ENCODE measurements at places on chromosomes 16 and 17.

DNA sequence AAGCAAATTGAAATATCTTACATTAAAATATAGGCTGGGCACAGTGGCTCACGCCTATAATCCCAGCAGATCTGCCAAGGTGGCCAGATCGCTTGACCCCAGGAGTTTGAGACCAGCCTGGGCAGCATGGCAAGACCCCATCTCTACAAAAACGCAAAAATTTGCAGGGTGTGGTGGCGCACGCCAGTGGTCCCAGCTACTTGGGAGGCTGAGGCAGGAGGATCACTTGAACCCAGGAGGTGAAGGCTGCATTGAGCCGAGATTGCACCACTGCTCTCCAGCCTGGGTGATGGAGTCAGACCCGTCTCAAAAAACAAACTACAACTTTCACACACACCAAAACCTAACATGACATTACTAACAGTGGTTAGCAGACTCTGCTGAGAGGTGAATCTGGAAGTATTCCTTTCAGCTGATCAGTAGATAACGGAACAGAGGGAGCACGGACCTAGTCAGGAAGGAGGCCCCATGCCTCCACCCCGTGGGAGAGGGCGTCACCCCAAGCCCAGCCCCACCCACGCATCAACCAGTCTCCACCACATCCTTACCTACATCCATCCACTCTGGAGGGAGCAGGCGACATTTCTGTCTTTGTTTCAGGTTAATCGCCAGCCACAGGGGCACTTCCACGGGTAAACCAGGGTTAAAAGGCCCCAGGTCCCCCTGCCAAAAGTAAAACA, 1.7 kb downstream of the GINS2 start:
- H3K27ac ChIP-seq, result no peak overlapping the region
- H3K4me3 ChIP-seq, result no peak overlapping the region
- no peaks in the 10 kb centered on the region for H3K27me3 ChIP-seq
- H3K36me3 ChIP-seq, result peaks cover 12% of the 10 kb centered on the region

- H3K27me3 ChIP-seq, result peaks cover 9% of the 10 kb centered on the region
- no peaks in the 10 kb centered on the region for H3K36me3 ChIP-seq
- no peak overlapping the region for H3K27ac ChIP-seq
- H3K4me1 ChIP-seq, result no peaks in the 10 kb centered on the region
Observed at GRCh38 chr16:9134739-9135138, 43.3 kb downstream of the HAPSTR1 start.

GRCh38 chr17:14047591-14047990, 21.7 kb upstream of the COX10 start:
- H3K27me3 ChIP-seq, result no peaks in the 10 kb centered on the region
- H3K36me3 ChIP-seq, result no peaks in the 10 kb centered on the region
- no peak overlapping the region for H3K27ac ChIP-seq
- no peaks in the 10 kb centered on the region for H3K4me1 ChIP-seq

DNA sequence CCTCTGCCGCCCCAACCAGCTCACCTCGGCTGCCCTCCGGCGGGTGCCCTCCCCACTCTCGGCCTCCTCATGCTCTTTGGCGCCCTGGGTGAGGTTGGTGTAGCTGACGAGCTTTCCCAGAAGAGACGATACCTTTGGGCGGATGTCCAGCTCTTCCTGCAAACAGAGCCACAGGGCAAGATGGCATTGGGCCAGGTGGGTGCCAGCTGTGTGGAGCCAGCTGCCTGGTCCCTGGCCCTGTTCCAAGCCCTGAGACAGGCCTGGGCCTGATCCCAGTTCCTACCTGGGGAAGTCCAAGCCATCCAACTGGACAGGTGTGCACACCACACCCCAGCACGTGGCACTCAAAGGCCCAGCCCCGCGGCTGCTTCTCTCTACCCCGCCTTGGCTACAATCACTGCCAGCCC, 6.9 kb downstream of the SLC12A4 start:
- H3K27ac ChIP-seq, result no peak overlapping the region
- peaks cover 10% of the 10 kb centered on the region for H3K36me3 ChIP-seq
- no peak for DNase-seq
- peaks cover 9% of the 10 kb centered on the region for H3K4me1 ChIP-seq
- no peaks in the 10 kb centered on the region for H3K27me3 ChIP-seq
- H3K4me3 ChIP-seq, result no peak overlapping the region

DNA sequence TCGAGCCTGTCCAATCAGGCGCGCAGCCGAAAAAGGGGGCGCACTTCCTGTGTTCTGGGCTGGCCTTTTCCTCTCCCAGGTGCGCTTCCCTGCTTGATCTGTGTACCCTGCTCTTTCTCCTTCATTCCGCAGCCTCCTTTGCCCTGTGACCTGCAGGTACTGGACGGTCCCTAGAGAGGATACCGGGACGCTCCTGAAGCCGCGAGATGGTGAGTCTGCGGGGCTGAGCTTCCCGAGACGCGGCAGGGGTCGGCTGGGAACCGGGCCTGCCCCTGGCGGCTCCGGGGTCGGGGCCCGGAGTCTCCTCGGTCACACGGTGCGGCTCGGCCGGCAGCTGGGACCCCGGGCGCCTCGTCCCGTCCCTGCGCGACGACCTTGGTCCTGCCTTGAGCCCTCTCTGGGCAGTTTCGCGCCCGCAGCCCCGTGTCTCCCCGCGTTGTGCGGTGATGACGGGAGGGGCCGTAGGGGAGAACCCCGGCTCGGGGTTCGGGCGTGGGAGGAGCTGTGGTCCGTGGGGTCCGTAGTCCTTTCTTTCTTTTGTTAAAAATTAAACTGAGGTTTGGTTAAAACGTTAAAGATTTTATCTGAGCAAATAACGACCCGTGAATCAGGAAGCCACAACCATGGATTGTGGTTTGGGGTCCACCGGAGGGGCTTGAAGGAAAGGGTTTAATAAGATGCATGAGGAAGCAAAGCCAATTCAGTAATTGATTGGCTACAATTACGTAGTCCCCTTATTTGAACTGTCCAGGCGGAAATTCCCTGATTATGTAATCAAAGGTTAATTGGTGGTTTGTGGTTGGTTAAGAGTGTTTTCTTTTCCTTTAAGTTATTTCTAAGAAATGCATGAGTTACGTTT, 172.8 kb upstream of the ZNF267 start:
- H3K36me3 ChIP-seq, result peaks cover 24% of the 10 kb centered on the region
- peak overlapping the region; percentile 68 for H3K27ac ChIP-seq
- no peak for DNase-seq
- H3K4me1 ChIP-seq, result peaks cover 8% of the 10 kb centered on the region
- no peaks in the 10 kb centered on the region for H3K27me3 ChIP-seq
- H3K4me3 ChIP-seq, result peak overlapping the region; percentile 91

DNA sequence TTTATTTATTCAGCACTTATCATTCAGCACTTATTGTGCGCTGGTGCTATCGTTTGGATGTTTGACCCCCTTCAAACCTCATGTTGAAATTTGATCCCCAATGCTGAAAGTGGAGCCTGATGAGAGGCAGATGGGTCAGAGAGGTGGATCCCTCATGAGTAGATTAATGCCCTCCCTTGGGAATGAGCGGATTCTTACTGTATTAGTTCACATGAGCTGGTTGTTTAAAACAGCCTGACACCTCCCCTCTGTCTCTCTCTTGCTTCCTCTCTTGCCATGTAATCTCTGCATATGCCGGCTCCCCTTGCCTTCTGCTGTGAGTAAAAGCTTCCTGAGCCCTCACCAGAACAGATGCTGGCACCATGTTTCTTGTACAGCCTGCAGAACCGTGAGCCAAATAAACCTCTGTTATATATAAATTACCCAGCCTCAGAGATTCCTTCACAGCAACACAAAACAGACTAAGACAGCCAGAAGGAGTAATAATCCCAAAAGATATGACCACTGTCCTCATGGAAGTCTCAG, 111.1 kb downstream of the CACNG3 start:
- H3K4me1 ChIP-seq, result no peaks in the 10 kb centered on the region
- H3K4me3 ChIP-seq, result no peak overlapping the region
- H3K36me3 ChIP-seq, result no peaks in the 10 kb centered on the region
- peaks cover 39% of the 10 kb centered on the region for H3K27me3 ChIP-seq
- H3K27ac ChIP-seq, result no peak overlapping the region
- DNase-seq, result no peak

GRCh38 chr17:14306596-14306995, 5.7 kb downstream of the HS3ST3B1 start:
- H3K27me3 ChIP-seq, result no peaks in the 10 kb centered on the region
- no peak for DNase-seq
- no peak overlapping the region for H3K27ac ChIP-seq
- H3K4me3 ChIP-seq, result no peak overlapping the region
- no peaks in the 10 kb centered on the region for H3K36me3 ChIP-seq
- peaks cover 6% of the 10 kb centered on the region for H3K4me1 ChIP-seq

GRCh38 chr17:45784293-45784740, at the start of gene CRHR1:
Gene CRHR1, plus strand, starts transcription at chr17:45784320. Its CDS starts 225 bp downstream, at chr17:45784545.
- H3K4me3 ChIP-seq, result peak within 1 kb of the TSS; percentile 33
- DNase-seq, result no peak
- peaks cover 4% of the 10 kb centered on the region for H3K4me1 ChIP-seq

- H3K27ac ChIP-seq, result no peak overlapping the region
- no peaks in the 10 kb centered on the region for H3K36me3 ChIP-seq
- H3K4me1 ChIP-seq, result peaks cover 23% of the 10 kb centered on the region
- peak; percentile 68 for DNase-seq
- no peak overlapping the region for H3K4me3 ChIP-seq
- H3K27me3 ChIP-seq, result no peaks in the 10 kb centered on the region
Observed at GRCh38 chr17:28547623-28548416, 4.6 kb downstream of the UNC119 start.

- H3K4me3 ChIP-seq, result no peak overlapping the region
- H3K27me3 ChIP-seq, result no peaks in the 10 kb centered on the region
- DNase-seq, result no peak
- H3K4me1 ChIP-seq, result no peaks in the 10 kb centered on the region
- peaks cover 44% of the 10 kb centered on the region for H3K36me3 ChIP-seq
- H3K27ac ChIP-seq, result no peak overlapping the region
Observed at GRCh38 chr16:15689290-15689689, 39.2 kb downstream of the NDE1 start.

DNA sequence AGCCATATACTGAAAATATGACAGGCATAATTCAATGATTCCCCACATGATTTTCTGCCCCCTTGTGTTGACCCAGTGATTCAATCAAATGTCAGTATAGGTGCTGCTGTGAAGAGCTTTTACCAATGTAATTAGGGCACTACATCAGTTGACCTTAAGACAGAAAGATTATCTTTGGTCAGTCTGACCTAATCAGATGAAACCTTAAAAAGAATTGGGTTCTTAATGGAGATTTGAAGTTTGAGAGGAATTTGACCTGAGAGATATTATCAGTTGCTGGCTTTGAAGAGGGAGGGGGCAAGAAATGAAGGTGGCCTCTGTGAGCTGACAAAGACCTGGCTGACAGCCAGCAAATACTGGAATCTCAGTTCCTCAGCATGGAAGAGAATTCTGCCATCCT, 358.7 kb upstream of the CA10 start:
- H3K4me1 ChIP-seq, result no peaks in the 10 kb centered on the region
- no peaks in the 10 kb centered on the region for H3K27me3 ChIP-seq
- no peaks in the 10 kb centered on the region for H3K36me3 ChIP-seq
- H3K4me3 ChIP-seq, result no peak overlapping the region
- no peak overlapping the region for H3K27ac ChIP-seq
- DNase-seq, result no peak

DNA sequence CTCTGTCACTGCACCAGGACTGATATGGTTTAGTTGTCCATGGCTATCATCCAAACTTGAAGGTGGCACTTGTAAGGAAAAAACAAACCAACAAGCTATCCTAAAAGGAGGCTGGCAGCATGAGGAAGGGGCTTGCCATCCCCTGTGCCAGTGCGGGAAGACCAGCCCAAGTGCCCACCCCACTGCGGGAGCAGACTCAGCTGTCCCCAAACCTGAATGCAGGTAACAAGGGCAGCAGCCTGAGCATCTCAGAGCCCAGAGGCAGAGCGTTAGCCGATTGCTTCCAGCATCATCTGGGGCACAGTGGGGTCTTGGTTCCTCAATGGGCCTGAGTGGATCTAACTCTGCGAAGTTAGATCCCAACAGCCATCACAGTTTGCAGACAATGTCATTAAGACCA, 29.2 kb upstream of the C16orf78 start:
- H3K27me3 ChIP-seq, result peaks cover 23% of the 10 kb centered on the region
- H3K4me3 ChIP-seq, result no peak overlapping the region
- DNase-seq, result no peak
- H3K27ac ChIP-seq, result no peak overlapping the region
- H3K4me1 ChIP-seq, result no peaks in the 10 kb centered on the region

- no peak overlapping the region for H3K4me3 ChIP-seq
- no peak for DNase-seq
- peaks cover 12% of the 10 kb centered on the region for H3K36me3 ChIP-seq
- no peak overlapping the region for H3K27ac ChIP-seq
- H3K4me1 ChIP-seq, result peaks cover 31% of the 10 kb centered on the region
- no peaks in the 10 kb centered on the region for H3K27me3 ChIP-seq
Observed at GRCh38 chr16:16016388-16016964, 67.1 kb downstream of the ABCC1 start.

DNA sequence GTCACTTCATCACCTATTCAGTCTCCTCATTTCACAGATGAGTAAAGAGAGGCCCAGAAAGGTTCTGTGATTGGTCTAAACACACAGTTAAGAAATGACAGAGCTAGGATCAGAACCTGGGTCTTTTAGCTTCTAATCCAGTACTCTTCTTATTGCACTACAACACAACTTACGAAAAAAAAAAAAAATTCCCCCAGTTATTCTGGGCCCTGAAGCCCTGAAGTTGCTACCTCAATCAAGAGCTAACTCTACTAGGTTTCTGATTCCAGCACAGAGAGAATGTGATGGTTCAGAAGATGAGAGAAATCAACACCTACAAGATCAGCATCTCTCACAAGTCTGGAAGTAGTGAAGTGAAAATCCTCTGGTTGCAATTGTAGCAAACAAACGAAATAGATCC, 37.3 kb downstream of the GRB7 start:
- DNase-seq, result no peak
- H3K4me3 ChIP-seq, result no peak overlapping the region
- H3K27me3 ChIP-seq, result peaks cover 5% of the 10 kb centered on the region
- peaks cover 17% of the 10 kb centered on the region for H3K4me1 ChIP-seq
- no peaks in the 10 kb centered on the region for H3K36me3 ChIP-seq

- no peaks in the 10 kb centered on the region for H3K4me1 ChIP-seq
- no peak for DNase-seq
- no peak overlapping the region for H3K4me3 ChIP-seq
- H3K27me3 ChIP-seq, result no peaks in the 10 kb centered on the region
- H3K27ac ChIP-seq, result no peak overlapping the region
Observed at GRCh38 chr16:79593074-79593531, 7.4 kb downstream of the MAF start.

DNA sequence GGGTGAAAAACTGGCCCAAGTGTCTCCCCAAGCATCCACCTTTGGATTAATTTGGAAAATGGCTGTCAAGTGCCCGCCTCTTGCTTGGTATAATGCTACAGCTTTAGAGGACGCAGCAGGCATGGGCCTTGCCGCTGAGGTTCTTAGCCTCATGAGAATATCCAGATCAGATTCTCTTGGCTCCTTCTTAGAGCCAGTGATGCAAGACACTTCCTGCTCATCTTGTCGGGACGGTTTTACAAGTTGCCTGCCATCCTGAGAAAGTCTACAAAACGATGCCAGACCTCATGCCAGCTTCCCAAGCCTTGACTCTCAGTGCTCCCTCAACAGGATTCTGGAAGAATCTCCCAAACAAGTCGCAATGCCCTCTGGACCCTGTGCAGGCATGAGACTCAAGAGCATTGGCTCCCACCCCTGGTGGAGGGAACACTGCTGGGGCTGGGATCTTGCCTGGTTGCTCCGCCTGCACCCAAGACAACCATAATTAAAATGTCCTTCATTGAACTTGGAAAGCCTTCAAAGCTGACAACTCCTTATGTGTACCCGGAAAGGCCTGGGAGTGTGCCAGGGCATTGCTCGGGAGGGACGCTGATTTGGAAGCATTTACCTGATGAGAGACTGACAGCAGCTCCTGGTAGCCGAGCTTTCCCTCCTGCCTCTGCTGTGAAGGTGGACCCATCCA, 25.8 kb upstream of the STH start:
- DNase-seq, result no peak
- H3K27me3 ChIP-seq, result no peaks in the 10 kb centered on the region
- no peaks in the 10 kb centered on the region for H3K4me1 ChIP-seq
- H3K4me3 ChIP-seq, result no peak overlapping the region
- no peak overlapping the region for H3K27ac ChIP-seq

Measured in HCT116 (cell line).